ENCODE measurements at places on chromosomes 3 and 15.

DNA sequence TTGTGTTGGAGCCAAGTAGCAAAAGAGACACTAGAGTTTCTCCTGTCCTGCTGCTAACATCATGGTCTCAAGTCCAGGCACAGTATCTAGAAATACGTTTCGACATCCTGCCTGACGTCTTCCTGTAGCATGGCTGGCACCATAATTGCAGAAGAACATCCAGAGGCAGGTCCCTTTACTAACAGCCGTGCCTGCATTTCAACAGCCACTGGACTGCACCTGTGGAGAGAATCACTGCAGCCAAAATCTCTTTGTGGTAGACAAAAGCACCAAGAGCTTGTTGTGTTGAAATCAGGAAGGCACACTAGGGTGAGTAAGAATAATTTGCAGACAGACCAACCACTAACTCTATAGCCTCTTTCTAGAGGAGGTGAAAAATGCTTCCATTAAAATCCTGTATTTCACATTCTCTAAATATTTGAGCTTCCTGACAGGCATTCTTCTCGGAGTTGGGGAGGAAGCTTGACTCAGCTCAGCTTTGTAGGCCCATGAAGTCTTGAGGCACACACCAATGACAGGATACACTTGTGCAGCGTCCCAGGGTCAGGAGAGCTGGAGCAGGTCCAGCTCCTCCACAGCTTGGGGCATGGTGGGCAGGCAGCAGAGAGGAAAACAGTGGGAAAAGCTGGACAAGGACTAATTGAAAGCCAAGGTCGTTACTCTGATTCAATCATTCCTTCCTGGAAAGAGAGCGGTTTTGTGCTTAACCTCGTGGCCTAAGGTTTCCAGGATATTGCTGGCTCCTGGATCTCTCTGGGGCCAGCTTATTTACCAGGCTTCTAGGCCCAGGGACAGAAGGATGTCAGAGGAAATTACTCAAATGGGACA lies 244.9 kb downstream of the FAM43A start:
- DNase-seq = peak; percentile 53

DNA sequence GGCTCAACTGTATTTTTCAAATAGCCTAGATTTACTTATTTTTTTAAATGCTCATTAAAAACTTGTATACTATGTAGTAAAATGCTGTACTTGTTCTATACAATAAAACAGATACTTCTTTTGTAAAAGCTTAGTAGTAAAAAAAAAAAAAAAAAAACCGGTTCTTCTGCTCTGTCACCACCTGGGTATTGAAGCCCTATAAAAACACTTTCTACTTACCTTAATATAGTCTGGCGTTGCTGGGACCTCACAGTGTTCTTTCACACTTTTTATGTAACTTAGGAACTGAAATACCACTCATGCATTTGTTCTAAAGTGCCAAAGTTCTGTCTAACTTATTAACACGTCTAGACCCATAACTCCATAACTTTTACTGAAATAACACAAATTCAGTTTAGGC lies 61.4 kb downstream of the TASOR start:
- DNase-seq = no peak

DNA sequence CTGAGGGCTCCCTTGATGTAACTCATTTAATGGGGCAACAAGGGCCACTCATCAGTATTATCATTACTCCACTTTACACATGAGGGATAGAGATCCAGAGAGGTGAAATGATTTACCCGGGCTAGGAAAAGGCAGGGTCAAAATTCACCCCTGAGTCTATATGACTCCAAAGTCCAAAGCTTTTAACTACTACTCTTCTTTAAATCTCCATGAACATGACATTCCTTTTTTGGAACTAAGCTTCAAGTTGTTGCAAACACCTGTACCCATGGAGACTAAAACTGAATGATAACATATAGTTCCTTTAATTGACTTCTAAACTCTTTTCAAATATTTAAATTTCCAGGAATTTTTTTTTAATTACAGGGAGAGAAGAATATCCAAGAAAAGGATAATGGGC lies 292.9 kb upstream of the GADL1 start:
- DNase-seq = no peak

- DNase-seq = no peak
Measured at GRCh38 chr3:49158792-49159191, 7.3 kb downstream of the CCDC71 start.

DNA sequence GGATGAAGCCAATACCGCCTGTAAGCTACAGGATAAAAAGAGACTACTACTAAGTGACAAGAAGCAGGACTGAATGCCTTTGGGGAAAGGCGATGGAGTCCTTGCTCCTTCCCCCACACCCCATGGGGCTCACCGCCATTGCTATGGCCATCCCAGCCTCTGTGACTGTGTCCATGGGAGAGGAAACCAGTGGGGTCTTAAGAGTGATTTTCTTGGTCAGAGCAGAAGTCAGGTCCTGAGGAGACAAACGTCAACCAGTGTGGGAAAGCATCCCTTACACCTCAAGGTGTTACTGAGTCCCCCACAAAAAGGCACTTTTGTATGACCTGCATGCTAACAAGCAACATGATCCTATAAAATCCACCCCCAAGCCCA lies 913 bp downstream of the IMPDH2 start:
- DNase-seq = no peak

DNA sequence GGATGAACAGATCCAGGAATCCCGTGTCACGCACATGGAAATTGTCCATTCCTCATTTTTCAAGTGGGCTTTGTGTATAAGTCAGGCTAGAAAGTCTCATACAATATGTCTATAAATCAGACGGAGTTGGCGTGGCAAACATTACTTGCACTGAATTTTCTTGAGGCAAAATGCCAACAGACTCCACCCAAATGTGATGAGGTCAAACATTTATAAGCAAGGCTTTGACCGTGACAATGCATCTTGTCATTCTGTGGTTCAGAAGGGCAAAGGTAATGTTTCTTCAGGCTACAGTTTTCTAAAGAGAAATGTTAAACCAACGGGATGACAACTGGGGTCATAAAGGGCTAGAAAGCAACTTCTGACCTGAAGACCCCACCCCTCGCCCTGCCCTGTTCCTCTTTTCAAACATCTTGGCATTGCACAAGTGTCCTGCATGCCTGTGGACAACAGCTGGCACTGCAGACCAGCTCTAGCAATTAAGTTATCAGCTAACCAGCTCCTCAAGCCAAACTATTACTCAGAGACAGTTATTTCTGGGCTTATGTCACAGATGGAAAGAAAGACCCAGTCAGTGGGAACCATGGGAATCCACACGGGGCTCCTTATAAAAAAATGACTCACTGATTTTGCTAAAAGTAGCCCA lies 36.5 kb upstream of the SPTBN5 start:
- peak; percentile 77 for DNase-seq

DNA sequence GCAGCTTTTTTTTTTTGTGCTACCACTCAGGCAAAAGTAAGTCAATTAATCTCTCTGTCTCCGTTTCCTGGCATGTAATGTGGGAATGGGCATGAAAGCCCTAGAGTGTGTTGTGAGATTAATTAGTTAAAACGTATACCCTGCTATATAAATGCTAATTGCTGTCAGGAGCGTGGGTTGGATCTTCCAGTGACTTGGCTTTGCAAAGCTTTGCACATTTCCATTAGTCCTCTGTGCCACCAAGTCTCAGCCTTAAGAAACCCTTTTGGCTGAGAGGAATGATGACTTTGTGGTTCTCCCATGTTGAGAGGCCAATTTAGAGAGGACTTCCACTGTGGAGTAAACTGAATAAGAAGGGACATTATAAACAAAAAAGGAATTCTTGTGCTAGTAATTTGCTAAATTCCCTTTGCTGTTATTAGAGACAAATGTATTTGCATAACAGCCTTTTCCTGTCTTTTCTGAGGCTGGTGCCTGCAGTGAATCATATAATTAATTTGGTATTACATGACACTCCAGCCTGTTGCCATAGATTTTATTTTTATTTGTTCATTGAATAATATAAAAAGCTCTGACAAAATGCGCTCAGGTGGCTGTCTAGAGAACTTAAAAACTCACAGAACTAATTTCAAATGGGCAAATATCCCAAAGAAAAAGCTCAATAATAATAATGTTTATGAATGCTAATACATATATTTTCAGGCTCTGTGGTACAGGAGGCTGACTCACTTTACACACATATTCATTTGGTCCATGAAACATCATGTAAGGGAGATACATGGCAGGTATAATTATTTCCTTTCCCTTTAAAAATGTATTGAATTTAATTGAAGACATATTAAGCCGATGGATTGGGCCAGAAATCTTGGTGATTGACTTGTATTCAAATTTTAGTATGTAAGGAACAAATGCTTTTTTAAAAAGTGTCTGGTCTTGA lies 82.7 kb downstream of the IL1RAP start:
- no peak for DNase-seq

DNA sequence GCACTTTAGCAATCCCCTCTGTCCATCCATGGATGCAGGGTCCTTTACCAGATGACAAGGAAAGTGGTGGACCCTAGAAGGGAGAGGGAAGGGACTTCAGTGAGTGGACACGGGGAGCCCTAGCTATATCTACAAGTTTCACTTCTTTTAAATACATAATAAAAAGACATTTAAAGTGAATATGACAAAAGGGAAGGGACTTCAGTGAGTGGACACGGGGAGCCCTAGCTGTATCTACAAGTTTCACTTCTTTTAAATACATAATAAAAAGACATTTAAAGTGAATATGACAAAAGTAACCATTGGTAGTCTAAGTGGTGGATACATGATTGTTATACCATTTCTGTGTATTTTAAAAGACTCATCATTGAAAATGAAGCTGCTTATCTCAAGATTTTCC lies 81.9 kb upstream of the HES1 start:
- peak; percentile 36 for DNase-seq

GRCh38 chr15:70778258-70779076 lies 15.1 kb upstream of the UACA start:
- no peak for DNase-seq

DNA sequence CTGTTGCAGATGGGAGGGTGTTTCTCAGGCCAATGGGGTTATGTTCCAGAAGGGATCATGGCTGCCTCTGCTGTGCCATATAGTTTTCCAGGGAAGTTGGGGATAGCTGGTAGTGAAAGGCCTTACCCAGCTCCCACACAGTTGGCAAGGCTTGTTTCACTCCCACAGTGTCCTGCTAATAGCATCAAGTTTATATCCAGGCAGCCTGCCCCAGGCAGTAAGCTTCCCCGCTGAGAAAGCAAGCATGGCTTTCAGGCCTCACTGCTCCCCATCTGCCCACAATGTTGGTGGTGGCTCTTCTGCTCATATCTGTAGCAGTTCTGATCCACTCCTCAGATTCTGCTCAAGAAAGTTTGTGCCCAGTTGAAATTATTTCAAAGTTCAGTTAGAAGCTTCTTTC lies 50.9 kb upstream of the DCBLD2 start:
- DNase-seq = no peak

GRCh38 chr15:68052431-68052830 lies 1.7 kb upstream of the PIAS1 start:
- DNase-seq = no peak

DNA sequence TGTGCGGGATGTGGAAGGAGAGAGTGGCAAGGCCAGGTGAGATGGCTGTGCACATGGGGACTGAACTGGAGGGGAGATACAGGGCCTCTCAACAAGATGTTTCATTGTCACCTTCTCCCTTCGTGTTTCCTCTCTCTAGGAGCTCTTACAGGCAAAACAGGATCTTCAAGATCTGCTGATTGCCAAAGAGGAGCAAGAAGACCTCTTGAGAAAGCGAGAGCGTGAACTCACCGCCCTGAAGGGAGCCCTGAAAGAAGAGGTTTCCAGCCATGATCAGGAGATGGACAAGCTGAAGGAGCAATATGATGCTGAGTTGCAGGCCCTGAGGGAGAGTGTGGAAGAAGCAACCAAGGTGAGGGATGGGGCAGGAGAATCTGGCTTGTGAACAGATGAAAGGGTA lies 85.2 kb downstream of the CGNL1 start:
- no peak for DNase-seq

- DNase-seq = no peak
Measured at GRCh38 chr15:65336493-65337435, 32.3 kb downstream of the RNU5B-1 start.

- no peak for DNase-seq
Measured at GRCh38 chr3:141812084-141812483, 48.9 kb downstream of the GRK7 start.

GRCh38 chr15:93520206-93520605 lies 431.2 kb upstream of the RGMA start:
- DNase-seq = no peak

GRCh38 chr3:11581237-11582190 lies 62.2 kb downstream of the VGLL4 start:
- DNase-seq = no peak

DNA sequence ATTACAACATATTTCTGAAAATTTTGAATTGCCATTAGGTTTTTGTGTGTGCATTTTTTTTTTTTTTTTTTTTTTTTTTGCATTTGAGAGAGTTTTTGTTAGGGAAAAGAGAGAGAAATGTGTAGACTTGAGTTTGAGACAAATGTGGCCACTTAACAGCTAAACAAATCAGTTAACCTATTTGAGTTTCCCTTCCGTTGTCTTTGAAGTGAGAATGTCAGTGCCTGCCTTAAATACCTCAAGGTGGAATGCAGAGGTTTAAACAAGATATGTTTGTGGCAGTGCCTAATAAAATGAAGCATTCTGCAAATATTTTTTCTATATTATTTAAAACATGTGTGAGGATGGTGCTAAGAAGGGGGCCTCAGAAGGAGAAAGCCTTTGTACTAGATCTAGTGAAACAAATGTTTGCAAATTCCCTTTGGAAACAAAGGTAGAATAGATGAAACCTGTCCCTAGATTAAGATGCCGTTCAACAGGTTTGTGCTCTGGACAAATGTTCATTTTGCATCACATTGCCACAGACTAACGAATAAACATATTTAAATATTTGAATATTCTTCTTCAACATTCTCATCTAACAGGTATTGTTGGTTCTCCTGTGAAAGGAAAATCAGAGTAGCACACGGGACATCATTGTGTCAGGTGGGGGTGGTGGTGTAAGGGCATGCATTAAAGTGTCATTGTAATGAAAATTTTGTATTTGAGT lies 80.7 kb downstream of the SATB1 start:
- DNase-seq = no peak

DNA sequence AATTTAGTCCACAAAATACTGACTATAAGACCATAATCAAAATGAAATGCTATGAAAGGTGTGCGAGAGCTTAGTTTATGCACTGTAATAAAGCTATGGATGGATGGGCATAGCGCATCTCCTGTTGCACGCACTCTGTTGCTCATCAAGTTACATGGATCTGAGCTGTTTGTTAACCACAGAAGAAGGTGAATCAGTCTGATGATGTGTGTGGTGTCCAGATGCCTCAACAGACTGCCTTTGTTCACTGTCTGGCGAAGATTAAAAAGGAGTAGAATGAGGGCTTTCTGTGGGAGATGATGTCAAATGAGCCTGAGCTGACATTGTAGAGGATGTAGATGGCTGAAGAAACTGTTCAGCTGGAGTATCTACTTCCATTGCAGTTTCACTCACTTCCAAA lies 36.1 kb downstream of the NSMCE3 start:
- no peak for DNase-seq

GRCh38 chr3:107082527-107082926 lies 294.7 kb upstream of the CCDC54 start:
- DNase-seq = no peak

DNA sequence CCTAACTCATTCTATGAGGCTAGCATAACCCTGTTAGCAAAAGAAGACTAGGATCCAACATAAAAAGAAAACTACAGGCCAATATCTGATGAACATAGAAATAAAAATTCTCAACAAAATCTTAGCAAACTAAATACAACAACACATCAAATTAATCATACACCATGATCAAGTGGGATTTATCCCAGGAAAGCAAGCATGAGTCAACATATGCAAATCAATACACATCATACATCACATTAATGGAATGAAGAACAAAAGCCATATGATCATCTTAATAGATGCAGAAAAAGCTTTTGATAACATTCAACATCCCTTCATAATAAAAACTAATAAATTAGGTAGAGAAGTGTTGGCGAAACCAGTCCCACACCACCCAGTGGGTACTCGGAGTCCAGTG lies 136.1 kb upstream of the MME start:
- DNase-seq = no peak
